Mammary microvascular endothelial cell (primary cell): ENCODE measurements at places on chromosomes 2 and 18. TPM values are rescaled to one million over a fixed set of nuclear protein-coding genes. Genes with fewer than 3 reads are reported as not detected.

C1GALT1C1L gene
- not detected in 2 replicates for total RNA-seq

EMX1 gene
- total RNA-seq = not detected in 2 replicates

SLC9A4 gene
- total RNA-seq = not detected in 2 replicates

TRIM54 gene
- total RNA-seq = 0.49 TPM in 1 of 2 replicates, not detected in the other

HOXD3 gene
- total RNA-seq = 4.6 and 4.9 TPM in 2 replicates

BCL2 gene
- total RNA-seq = 0.10 and 0.27 TPM in 2 replicates
